ENCODE measurements at places on chromosomes 6 and 20.

- DNase-seq, result no peak
Observed at GRCh38 chr20:64055396-64055892, 6.0 kb upstream of the SOX18 start.

DNA sequence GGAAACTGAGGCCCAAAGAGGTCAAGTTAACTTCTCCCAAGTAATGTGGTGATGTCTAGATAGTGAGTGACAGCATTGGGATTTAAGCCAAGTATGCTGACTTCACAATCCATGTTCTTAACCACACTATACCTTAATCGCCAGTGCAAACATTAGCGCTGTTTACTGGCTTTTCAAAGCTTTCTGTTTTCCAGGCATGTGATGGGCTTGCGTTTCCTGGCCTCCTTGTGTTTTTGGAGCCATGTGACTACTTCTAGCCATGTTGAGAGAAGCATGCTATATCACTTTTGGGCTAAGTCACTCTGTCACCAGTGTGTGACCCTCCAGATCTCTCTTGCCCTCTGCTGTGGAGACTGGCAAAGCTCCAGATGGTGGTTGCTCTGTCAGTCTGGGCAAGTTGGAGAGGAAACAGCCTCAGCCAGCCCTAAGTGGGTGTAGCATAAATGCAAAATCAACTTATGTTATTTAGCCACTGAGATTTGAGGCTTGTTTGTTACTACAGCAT, 76.9 kb downstream of the ANKRD6 start:
- DNase-seq, result no peak

- DNase-seq, result no peak
Observed at GRCh38 chr6:13053006-13053461, 275.3 kb downstream of the TBC1D7 start.

DNA sequence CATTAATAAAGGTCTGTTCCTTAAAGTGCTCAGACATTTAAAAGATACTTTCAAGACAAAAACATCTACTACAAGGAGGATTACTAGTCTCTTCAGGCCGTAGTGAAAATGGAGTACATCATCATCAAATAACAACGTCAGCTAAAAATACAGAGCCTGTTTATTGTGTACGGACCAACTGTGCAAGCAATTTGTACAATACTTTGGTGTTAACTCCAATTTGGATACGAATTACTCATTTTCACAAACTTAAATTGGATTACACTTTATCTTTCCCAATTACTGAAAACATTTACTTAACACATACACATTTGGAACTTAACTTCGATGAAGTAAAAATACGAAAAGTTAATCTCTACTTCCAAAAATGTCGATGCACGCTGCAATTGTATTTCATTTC, 802 bp downstream of the CYP39A1 start:
- no peak for DNase-seq

- DNase-seq, result no peak
Observed at GRCh38 chr6:24195836-24196597, 70.0 kb downstream of the NRSN1 start.

- DNase-seq, result no peak
Observed at GRCh38 chr6:77502981-77503380, 39.7 kb upstream of the HTR1B start.

GRCh38 chr20:8527998-8528723, 396.1 kb downstream of the PLCB1 start:
- DNase-seq, result no peak

DNA sequence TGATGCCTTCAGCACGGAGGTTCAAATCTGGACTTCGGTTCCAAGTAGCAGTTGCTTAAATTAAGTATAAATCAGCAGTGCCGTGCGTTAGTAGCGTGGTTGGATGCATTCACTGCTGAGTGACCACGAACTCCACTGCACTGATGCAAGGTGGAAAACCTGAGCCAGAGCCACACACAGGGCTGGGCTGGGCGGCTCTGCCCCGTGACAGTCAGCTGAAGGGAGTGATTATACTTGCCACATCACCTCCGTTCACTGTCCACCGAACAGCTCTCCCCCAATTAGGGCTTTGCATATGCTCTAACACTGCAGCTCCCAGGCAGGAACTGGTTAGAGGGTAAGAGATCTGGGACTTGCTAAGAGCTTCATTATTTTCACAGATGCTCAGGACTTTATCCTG, 22.2 kb downstream of the PPP1R3G start:
- DNase-seq, result no peak
